ENCODE measurements at places on chromosomes 4 and X.

- DNase-seq: no peak
Observed at GRCh38 chrX:108439961-108440696, 491 bp downstream of the COL4A5 start.

- no peak for DNase-seq
Observed at GRCh38 chrX:133697656-133698055, 282.4 kb upstream of the GPC4 start.

- no peak for DNase-seq
Observed at GRCh38 chr4:177293208-177294033, 16.3 kb upstream of the NEIL3 start.

GRCh38 chrX:15567886-15568616 lies 32.7 kb downstream of the ACE2 start:
- no peak for DNase-seq

- DNase-seq: no peak
Observed at GRCh38 chr4:155907556-155907955, 4.1 kb downstream of the TDO2 start.

Data from activated naive CD8-positive, alpha-beta T cell treated with anti-CD3 and anti-CD28 coated beads for 36 hours (primary cell).